ENCODE measurements at places on chromosomes 7 and 10. TPM values are rescaled to one million over a fixed set of nuclear protein-coding genes. Genes with fewer than 3 reads are reported as not detected.

GRCh38 chr10:68900427-68901104, 549 bp upstream of the DDX50 start:
- DNase-seq, result peak; percentile 61

- DNase-seq, result no peak
Measured at GRCh38 chr7:123126691-123127090, 73.1 kb downstream of the SLC13A1 start.

CPEB3 gene
- total RNA-seq, result 0.86 TPM

RPP30 gene
- total RNA-seq, result 114 TPM

EN2 gene
- not detected for total RNA-seq
